ENCODE measurements at places on chromosomes 2 and 18.
A peak's percentile ranks its signal among the peaks of the same experiment; 100 is the strongest.

- no peak for DNase-seq
Observed at GRCh38 chr18:49591271-49591670, 29.4 kb downstream of the LIPG start.

DNA sequence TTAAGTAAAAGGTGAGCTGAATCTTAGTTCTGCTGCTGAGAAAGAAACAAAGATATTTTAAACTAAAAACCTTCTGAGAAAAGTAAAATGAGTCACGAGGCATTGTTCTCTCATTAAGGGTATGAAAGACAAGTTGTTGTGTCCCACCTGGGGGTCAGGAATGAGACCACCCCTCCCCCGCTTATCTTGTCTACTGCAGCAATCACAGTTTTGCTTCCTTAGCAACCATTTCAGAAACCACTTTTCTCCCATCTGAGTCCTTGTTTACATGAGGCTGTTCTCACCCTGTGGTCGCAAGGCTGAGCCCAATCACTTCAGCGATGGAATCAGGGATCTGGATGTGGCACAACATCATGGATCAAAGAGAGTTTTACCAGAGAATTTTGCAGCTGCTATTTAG lies 377.6 kb upstream of the NETO1 start:
- DNase-seq = no peak

DNA sequence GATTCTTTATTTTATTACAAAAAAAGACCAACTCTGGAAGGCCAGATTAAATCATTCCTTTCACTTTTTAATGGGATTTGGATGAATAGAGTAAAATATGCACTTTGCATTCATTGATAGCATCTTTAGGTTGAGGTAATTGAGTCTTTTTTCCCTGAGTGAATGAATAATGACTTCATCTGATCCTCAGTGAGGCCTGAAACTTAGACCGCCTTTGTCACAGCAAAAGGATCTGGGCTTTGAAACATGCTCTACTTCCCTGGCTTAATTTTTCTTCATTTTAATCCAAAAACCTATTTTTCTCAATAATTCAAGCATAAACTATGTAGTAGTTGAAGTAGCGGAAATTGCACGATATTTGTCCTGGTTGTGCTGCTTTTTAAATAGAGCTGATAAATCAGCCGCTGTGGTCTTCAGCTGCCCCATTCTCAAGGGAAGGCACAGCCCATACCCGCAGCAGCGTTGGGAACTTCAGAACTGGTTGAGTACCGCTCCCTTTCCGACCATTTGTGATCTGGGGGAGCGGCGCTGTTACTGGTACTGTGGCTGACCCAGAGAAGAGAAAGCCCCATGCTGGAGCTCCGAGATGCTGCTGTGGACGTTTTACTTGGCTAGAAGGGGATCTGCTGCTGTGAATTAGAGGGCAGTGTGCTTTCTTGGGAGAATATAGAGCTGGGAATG lies 145.3 kb upstream of the NFATC1 start:
- no peak for DNase-seq

DNA sequence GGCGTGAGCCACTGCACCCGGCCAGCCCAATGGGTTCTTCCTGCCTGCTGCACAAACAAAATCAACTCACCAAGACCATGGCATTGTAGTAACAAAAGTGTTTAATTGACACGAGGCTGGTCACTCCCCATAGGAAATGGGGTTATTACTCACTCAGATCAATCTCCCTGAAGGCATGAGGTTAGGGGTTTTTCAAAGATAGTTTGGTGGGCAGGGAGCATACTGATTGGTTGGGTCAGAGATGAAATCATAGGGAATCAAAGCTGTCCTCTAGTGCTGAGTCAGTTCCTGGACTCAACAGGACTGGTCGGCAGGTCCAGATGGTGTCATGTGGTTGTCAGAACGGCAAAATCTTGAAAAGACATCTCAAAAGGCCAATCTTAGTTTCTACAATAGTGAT lies 122.1 kb downstream of the TMEM17 start:
- peak; percentile 63 for DNase-seq

DNA sequence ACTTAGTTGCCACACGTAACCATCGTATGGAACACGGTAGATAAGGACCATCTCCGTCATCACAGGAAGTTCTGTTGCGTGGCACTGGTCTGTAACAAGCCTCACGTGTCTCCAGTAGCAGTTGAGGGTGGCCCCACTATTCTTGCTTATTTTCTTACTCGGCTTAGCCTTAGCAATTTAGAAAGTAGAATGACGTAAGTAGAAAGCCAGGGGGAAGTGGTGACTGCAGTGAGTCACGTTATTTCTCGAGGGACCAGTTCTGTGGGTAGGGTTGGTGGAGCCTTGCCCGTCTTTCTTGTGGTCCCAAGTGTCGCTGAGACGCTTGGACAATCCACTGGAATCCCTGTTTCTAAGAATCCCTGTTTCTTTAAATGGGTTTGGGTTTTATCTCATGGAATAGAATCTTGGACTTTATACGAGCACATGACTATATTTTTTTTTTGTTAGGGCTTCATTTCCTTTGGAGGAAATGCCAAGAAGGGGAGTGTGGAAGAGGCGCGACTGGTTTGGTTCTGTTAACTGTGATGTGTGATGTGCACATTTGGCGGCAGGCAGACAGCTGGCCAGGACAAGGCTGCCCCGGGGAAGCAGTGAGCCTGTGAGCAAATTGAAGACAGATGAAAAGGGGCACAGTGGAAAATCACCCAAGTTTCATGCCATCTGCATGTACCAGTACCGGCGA lies 96.2 kb downstream of the CABLES1 start:
- peak; percentile 95 for DNase-seq

DNA sequence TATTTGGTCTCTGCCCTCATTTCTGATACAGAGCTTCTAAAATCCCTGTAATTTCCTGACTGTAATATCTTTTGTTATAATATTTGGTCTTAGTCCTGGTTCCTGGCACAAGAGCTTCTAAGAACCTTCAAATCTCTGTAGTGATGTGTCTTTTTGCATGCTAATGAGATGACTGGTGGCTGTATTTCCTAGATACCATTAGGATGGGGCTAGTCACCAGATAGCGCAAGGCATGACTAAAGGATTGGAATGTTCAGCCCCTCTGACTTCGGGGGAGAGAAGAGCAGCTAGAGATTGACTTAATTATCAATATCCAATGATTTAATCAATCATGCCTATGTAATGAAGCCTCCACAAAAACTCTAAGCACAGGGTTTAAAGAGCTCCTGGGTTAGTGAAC lies 620.8 kb upstream of the ACVR2A start:
- no peak for DNase-seq

DNA sequence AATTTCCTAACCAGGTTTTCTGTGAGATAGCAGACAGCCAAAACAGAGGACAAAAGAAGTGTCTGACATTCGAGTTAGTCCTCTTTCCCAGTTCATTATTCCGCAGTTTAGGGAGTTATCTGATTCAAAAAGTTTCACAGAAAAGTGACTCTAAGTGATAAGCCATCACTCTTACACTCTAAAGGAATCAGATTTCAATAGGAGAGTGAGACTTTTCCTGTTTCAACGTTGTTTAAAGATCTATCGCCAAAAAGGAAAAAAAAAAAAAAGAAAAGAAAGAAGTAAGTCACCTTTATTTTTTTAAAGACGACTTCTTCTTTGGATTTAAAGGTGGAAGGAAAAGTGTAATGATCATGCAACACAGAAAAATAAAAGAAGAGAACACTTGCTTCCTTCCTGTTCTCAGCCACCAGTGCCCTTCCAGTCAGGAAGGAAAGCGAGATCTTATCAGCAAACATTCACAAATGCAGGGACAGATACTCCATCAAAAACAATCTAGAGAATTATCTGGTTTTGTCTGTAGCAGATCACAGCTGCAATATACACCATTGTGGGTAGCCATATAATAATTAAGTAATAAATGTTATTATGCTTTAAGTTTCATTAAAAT lies 49.8 kb downstream of the TFPI start:
- DNase-seq = peak; percentile 22

GRCh38 chr2:44200011-44200410 lies 31.3 kb downstream of the PPM1B start:
- DNase-seq = no peak

- DNase-seq = no peak
Observed at GRCh38 chr18:41887100-41887499, 67.9 kb upstream of the PIK3C3 start.

GRCh38 chr18:54765636-54766375 lies 62.5 kb upstream of the RAB27B start:
- DNase-seq = peak; percentile 67

GRCh38 chr2:225004597-225004996 lies 37.7 kb downstream of the DOCK10 start:
- DNase-seq = no peak

DNA sequence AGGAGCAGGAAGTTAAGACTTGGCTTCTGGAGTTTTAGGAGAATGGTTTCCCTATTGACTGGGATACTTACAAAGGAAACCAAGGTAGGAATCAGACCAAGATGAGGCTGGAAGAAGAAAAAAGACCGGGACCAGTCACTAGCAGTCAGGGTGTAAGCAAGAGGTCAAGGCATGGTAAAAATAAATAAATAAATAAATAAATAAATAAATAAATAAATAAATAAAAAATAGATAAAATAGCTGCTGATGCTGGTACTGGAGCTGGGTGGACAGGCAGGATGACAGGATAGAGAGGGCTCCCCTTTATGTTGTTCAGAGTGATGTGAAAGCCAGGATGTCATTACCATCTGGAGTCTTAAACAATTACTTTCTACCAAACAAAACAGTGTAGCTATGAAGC lies 89.9 kb downstream of the MYO5B start:
- DNase-seq = no peak

- peak; percentile 42 for DNase-seq
Observed at GRCh38 chr2:164620873-164621763, at the start of gene GRB14. GRB14 (minus strand) TSS chr2:164621482; CDS start chr2:164621309, 173 bp downstream.

DNA sequence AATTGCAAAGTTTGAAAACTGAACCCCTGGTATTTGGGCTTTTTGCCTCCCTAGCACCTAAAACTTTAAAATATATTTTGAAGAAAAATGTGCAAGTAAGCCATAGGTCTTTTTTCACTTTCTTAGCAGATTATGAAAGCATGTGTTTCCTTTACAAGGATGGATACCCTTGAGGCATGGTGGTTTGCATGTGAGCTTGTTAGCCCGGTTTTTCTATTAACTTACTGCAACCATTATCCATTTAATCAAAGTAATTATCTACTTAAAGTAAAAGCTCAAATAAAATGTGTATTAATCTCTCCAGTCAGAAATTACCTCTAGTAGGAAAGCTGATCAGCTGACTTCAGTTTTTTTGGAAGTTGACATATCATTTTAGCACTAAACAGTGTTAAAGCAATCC lies 140.6 kb downstream of the EML6 start:
- no peak for DNase-seq

DNA sequence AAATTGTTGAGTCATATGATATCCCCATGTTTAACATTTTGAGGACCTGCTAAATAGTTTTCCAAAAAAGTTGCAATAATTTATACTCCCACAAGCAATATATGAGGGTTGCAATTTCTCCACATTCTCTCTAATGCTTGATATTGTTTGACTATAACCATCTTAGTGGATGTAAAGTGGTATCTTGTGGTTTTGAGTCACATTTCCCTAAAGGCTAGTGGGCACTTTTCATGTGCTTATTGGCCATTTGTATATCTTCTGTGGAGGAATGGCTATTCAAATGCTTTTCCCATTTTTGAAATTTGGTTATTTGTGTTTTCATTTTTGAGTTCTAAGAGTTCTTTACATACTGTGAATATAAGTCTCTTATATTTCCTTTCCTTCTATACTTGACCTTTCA lies 82.7 kb downstream of the SCG2 start:
- DNase-seq = no peak

DNA sequence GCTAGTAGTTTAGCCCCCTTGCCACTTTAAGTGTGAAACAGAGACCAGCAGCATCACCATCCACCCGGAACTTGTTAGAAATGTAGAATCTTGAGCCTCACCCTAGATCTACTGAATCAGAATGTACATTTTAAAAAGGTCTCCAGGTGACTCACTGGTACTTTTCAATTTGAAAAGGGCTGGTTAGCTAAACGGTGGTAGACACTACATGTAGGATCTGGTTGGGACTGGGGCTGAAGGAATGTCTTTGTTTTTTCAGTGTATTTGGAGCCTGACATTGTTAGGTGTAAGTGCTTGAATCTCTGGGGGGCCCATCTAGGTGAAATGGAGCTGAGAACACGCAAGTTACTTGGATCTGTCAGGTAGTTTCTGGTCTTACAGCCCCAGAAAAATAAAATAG lies 44.0 kb upstream of the XPO1 start:
- DNase-seq = no peak

GRCh38 chr2:232350804-232351685 lies 27.5 kb upstream of the ALPP start:
- no peak for DNase-seq

- DNase-seq = peak; percentile 18
Observed at GRCh38 chr2:200307724-200308545, 1.4 kb downstream of the SPATS2L start.
